SK-N-MC (cell line): ENCODE measurements at places on chromosomes 2 and 18.

DNA sequence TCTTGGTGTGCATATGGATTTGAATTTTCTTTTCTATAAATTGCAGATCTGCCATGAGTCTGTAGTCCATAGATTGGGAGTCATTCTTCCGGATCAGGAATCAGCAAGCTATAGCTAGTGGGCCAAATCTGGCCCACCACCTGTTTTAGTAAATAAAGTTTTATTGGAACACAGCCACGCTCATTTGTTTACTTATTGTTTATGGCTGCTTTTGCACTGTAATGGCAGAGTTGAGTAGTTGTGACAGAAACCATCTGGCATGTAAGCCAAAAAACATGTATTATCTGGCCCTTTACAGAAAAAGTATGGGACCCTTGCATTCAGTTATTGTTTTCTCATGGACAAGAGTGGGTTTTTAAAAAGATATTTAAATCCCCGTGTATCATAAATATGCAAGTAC lies 191.2 kb downstream of the LRRTM1 start:
- DNase-seq = no peak

DNA sequence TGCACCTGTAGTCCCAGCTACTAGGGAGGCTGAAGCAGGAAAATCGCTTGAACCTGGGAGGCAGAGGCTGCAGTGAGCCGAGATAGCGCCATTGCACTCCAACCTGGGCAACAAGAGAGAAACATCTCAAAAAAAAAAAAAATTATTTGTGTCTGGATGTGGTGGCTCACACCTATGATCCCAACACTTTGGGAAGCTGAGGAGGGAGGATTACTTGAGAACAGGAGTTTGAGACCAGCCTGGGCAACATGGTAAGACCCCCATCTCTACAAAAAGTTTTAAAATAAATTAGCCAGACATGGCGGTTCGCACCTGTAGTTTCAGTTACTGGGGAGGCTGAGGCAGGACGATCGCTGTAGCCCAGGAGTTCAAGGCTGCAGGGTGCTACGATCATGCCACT lies 1.6 kb upstream of the VAMP8 start:
- no peak for DNase-seq

- DNase-seq = no peak
Observed at GRCh38 chr2:218883491-218884490, 3.1 kb downstream of the WNT10A start.

DNA sequence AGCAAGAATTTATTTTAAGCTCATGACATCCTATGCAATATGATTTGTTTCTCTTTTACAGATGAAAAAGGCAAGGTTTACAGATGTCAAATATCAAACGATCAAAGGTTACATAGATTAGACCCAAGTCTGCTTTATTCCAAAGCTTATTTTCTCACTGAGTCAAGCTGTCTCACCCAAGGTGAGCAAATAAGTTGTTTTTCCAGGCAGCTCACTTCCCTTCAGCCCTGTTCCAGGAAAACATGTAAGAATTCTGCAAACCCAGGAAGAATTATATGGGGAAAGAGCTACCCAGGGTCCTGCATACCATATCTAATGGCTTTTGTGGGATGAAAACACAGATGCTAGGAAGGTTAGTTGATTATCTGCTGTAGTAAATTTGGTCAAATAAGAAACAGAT lies 57.7 kb upstream of the SCN9A start:
- no peak for DNase-seq

DNA sequence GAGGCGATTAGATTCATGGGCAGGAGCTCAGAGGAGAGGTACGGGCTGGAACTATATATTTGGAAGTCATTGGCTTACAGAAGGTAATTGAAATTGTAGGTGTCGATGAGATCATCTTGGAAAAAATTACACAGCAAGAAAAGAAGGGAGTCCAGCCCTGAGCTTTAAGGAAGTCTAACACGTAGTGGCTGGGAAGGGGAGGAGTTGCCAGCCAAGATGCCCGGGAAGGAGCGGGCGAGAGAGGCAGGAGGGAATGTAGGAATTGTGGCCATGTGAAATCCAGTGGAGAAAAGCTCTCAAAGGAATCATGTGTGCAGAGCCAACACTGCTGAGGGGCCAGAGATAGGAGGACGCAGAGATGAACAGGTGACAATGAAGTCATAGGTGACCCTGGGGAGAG lies 25.6 kb upstream of the SCYGR1 start:
- DNase-seq = no peak

DNA sequence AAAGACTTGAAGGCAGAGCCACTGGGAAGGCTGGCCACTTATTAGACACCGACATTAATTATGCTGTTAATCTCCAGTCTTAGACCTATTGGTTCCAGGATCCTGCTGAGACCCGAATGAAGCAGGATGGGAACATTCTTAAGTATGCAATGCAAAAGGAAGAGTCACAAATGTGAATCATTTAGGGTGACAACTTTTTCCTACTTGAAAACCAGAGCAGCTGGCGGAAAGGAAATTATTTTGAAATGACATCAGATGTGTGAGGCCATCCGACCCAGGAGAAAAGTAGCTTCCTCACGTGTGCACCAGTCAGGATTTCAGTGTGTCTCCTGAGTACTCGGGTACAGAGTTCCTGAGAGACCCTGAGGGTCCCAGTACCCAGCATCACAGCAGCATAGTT lies 222.9 kb upstream of the NCKAP5 start:
- DNase-seq = no peak

GRCh38 chr2:241564596-241565410 lies 6.3 kb downstream of the BOK start:
- DNase-seq = no peak

GRCh38 chr2:172083628-172084394 lies 1.5 kb upstream of the DLX1 start:
- DNase-seq = no peak

DNA sequence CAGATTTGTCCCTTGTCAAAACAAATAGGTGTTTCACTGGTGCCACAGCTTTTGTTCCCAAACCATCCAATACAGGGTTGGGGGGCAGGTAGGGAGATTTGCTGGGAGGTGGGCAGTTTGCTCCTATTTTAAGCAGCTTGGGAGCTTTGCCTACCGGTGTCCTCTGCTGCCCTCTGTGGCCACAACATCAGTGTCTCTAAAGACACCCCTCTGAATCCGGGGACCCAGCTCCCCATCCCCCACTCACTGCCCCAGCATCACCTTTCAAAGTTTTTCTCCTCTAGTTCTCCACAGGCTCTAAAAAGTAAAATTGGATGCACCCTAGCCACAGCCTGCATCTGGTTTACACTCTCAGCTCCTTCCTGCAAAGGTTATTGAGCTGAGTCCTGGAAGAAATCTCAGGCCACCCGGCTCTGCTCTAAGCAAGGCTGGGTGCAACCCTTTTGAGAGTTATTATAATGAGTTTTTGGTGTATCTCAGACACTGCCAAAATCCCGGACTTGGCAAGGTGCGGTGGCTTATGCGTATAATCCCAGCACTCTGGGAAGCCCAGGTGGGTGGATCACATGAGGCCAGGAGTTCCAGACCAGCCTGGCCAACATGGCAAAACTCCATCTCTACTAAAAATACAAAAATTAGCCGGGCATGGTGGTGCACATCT lies 2.9 kb upstream of the EPAS1 start:
- DNase-seq = no peak

GRCh38 chr2:1550658-1551316 lies 137.5 kb downstream of the TPO start:
- DNase-seq = no peak

DNA sequence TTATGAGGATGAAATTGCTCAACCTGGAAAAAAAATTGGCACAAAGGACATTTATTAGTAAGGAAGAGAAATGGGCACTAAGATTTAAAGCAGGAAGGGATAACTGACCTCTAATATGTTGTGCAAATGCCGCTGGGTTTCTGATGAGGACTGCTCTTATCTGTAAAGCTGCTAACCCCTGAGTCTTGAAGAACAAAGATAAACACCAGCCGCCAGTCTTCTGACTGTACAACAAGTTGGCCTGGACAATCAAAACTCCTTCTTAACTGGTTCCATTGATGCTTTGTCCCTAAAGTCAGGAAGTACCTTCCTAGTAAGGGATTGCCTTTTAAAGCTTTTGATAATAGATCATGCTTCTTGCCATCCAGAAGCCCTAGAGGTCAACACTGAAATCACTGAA lies 301.8 kb downstream of the TRIB2 start:
- no peak for DNase-seq

- no peak for DNase-seq
Observed at GRCh38 chr2:135773319-135773718, 31.7 kb downstream of the UBXN4 start.

- DNase-seq = no peak
Observed at GRCh38 chr2:100703213-100703612, 116.7 kb upstream of the NPAS2 start.

GRCh38 chr2:11899264-11899818 lies 152.9 kb downstream of the LPIN1 start:
- no peak for DNase-seq

DNA sequence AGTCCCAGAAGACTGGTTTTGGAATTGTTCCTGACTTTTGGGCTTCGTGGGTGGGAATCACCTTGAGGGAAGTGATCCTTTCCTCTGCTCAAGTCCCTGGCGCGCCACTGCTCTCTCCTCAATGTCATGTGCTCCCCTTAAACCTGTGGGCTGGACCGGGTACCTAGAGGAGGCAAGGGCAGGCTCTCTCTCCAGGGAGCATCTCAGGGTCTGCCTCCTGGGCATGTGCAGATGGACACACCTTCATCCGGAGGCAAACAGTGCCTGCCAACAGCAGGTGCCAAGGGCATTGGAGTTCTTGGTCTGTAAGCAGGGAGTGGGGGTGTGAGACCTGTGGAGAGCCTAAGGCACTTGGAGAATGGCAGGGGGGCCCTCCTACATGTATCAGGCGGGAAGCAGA lies 142.6 kb downstream of the INHBB start:
- no peak for DNase-seq

DNA sequence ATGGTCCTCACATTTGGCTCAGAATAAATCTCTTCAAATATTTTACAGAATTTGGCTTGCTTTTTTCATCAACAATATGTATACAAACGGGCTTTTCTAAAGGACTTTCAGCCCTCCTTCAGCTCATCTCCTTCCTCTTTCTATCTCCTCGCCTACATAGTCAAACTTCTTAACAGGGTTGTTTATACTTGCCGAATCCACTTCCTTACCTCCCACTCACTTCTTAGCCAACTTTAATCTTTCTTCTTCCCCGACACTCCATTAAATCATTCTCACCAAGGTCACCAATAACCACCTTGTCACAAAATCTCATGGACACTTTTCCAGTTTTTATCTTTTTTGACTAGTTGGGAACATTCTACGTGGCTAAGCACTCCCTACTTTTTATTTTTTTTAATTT lies 325.2 kb downstream of the PLCL1 start:
- no peak for DNase-seq

DNA sequence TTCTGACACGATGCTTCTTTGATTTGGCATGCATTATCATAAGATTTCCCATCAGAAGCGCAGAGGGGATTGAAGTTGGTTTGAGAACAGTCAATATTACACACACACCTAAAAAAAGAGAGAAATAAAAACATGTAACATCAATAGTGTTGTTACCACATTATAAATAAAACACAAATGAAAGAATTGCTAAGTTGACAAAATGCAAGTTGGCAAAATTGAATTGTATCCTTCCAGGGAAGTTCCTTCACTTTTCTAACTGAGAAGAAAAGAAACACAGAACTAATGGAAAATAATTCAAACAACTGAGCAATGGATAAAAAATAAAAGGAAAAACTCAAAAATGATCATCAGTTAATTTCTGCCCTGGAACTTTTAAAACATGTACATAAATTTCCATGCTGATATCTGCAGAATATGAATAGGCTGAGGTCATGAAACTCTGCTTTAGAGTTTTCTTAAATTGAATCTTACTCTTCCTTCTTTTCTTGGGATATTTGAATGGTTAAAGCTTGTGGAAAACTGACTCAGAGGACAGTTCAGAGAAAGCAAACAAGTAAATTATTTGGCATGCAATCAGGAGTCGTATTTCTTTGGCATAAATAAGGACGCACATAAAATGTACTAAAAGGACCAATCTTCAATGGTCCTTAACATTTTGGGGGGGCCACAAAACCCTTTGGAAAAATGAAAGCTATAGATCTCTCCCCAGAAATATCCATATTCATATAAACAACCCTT lies 152.4 kb upstream of the CAVIN2 start:
- no peak for DNase-seq

DNA sequence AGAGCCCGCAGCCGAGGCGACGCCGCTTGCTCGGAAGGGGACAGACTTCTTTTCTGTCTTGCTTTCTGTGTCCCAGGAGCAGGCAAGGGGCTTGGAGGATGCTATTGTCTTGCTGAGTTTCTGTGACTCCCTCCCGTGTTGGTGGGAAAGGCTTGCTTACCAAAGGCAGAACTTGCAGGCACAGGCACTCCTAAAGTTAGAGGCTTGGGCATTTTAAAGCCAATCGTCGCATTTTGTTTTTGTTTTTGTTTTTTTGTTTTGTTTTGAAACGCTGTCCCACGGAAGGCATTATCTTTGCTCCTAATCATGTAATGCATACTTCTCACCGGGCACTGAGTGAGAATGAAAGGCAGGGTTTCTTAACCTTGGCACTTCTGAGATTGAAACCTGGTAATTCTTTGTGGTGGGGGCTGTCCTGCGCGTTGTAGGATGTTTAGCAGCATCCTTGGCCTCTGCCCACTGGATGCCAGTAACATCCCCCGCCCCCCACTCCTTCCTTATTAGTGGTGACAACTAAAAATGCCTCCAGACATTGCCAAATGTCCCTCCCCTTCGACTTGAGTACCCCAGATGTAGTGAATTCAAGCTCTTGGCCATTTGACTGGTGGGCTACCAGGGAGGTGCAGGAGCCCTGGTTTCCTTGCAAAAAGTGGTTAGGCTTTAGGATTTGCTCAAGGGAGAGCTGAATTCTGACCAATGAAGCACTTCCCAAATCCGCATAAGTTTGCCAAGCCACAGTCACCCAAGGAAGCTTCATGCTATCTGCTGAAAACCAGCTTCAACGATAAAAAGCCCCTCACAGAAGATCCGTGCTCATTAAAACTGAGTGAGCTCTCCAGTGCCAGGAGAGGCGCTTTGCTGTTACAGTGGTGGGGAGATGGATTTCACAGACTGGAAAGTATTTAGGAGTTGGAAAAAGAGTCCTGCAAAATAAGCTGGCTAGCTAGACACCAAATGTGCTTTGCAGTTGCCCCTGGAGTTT lies 1.2 kb downstream of the ANTXR1 start:
- DNase-seq = no peak

DNA sequence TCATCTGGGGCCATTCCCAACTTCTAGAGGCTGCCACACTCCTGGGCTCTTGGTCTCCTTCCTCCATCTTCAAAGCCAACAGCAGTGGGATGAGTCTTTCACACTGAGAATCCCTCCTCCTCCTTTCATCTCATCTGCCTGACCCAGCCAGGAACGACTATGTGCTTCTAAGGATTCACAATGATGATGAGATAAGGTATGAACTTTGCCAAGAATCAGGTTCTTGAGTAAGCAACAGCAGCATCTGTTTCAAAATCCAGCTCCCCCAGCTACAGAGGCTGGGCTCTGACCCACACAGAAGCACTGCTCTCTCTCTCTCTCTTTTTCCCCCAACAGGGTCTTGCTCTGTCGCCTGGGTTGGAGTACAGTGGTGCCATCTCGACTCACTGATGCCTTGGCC lies 46.4 kb downstream of the TIMM21 start:
- no peak for DNase-seq

- no peak for DNase-seq
Observed at GRCh38 chr2:215347878-215348277, 36.0 kb downstream of the ATIC start.

- no peak for DNase-seq
Observed at GRCh38 chr2:70557171-70557838, 3.7 kb upstream of the TGFA start.
